GM12878 (cell line): ENCODE measurements at places on chromosomes 6 and 20.

DNA sequence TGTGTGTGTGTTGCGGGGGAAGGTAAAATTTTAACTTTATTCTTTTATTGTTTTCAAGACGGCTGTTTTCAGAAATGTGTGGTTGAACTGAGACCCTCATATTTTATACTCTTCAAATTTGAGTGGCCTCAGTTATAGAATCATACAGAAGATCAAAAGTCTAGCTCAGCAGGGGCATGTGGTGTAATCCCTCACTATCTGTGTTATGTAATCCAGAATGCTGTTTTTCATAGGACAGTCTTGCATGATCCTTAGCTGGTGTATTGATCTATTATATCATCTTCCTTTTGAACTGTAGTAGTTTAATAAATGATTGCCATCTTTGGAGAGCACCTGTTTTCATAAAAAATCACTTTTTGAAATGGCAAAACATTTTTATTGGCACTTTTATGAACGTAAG is 1.4 kb downstream of the PLCB4 start:
- DNase-seq = no peak

- DNase-seq = no peak
These were observed 102.6 kb downstream of the CD109 start for GRCh38 chr6:73798592-73798991.

DNA sequence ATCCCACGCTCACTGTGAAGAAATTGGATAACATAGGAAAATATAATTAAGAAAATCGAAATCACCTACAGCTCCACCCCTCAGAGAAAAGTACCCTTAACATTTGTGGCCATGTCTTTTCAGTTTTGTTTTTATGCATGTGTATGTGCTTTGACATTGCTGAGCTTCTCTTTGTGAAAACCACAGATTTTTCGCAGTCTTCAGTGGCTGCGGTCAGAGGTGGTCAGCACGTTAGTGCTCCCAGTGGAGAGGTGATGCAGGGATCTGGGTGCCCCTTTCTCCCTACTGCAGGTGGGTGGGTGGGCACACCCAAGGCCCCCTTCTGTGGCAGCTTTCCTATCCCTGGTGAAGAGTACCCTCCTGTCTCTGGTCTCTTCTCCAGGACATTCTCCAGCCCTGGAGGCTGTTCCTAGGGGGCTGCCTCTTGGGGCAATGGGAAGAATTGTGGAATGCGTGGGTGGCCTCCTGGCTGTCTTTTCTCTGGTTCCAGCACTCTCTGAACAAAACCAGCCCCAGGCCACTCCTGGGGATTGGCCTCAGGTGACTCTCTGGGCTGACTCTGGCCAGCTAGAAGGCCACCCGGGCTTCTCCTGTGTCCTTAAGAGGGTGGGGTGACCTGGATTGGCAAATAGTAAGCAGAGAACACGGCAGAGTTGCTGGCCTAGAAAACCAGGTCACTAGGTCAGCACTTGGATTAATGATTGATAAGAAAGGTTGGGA is 49.8 kb upstream of the FANCE start:
- DNase-seq = peak; percentile 51

GRCh38 chr6:33298773-33299236 is at the start of gene RGL2:
TSS of gene RGL2 (minus strand) at chr6:33298942. CDS start at chr6:33298610, 332 bp downstream.
- no peak for DNase-seq

DNA sequence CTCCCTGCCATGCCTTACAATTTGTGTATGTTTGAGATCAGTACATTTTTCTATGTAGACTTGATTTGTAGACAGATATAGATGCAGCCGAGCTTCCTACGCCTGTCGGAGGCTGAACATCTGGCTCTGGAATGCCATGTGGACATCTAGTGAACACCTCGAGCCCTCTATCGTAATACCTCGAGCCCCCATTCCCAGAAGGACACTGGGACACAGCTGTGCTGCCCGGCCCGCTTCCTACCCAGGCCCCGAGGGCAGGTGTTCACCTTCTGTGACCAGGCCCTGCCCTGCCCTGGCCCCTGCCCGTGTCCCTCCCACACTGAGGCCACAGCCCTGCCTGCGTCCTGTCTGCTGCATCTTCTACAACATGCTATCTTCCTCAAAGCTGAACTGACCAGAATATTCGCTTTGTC is 12.9 kb downstream of the RPS6KA2 start:
- no peak for DNase-seq

- DNase-seq = no peak
These were observed 80.9 kb upstream of the PLN start for GRCh38 chr6:118467181-118467580.

DNA sequence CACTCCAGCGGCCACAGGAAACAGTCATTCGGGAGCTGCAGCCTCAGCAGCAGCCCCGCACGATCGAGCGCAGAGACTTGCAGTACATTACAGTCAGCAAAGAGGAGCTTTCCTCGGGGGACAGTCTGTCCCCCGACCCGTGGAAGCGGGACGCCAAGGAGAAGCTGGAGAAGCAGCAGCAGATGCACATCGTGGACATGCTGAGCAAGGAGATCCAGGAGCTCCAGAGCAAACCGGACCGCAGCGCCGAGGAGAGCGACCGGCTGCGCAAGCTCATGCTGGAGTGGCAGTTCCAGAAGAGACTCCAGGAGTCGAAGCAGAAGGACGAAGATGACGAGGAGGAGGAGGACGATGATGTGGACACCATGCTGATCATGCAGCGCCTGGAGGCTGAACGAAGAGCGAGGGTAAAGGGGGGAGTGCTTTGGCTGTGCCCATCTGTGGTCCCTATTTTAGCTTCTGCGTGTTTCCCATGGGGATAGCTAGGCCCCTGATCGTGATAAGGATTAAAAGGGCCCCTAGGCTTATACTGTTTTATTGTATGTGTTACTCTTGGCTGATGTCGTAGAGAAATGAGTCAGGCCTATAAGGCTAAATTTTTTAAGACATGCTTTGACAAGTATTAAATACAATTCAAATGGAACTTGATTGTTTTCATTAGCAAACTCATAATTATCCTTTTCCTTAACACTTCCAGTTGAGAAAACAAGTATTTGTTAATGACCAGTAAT is 45.5 kb upstream of the KIF25 start:
- no peak for DNase-seq

GRCh38 chr6:167956983-167957492 is 40.4 kb upstream of the KIF25 start:
- no peak for DNase-seq

DNA sequence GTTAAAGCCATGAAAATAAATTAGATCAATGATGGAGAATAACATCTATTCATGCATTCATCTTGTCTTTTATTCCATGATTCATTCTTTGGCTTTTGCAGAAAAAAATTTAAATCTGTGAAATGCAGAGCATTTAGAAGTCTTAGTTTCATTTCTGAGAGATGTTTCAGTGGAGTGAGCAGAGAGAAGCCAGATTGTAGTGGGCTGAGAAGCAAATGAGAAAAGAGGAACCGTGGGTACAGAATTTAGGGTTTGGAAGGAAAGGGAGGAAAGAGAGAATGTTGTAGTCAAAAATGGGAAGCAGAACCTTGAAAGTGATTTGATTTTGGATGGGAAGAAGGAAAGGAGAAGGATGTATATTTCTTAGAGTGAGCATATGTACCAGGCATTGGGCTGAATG is 260.3 kb upstream of the MAN1A1 start:
- DNase-seq = no peak

DNA sequence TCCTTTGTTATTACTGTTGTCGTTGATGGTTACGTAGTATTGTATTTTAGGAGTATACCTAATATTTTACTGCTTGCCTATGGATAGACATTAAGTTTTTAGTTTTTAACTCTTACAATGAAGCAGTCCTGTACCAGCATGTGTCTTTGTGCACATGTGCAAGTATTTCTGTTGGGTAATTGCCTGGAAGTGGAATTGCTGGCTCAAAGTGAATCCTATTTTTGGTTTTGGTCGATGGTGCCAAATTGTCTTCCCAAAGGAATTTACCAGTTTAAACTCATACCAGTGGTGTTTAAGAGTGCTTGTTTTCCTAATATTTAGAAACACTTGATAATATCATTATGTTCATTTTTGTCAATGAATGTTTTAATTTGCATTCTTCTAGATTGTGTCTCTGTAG is 75.5 kb downstream of the ANKS1A start:
- DNase-seq = no peak

GRCh38 chr6:143406673-143407072 is 43.8 kb downstream of the ADAT2 start:
- DNase-seq = no peak

- DNase-seq = peak; percentile 51
These were observed at the start of the genes CTSA and NEURL2 for GRCh38 chr20:45890985-45891983. TSS of gene CTSA (plus strand) at chr20:45891335. CDS start at chr20:45891569, 234 bp downstream. TSS of gene NEURL2 (minus strand) at chr20:45891208. CDS start at chr20:45890991, 217 bp downstream.

DNA sequence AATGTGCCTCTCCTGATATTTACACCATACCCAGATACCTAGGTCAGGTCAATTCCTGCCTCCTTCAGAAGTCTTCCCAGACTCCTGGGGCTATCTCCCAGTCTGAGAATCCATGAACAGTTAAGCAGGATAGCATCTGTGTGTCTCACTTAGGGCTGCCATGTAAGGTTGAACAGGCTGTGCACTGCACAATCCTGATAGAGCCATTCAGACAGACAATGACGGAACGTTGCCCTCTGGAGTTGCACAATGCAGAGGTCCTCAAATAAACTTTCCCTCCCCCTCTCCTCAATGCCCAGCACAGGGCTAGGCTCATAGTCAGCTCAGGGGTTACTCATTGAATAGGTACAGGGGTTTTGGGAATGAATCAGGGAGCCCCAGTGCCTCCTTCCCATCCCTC is 89.7 kb downstream of the CD40 start:
- no peak for DNase-seq

GRCh38 chr6:137033828-137034227 is 10.9 kb downstream of the IL20RA start:
- DNase-seq = peak; percentile 76

GRCh38 chr20:53676519-53676822 is 82.8 kb upstream of the ZNF217 start:
- no peak for DNase-seq

DNA sequence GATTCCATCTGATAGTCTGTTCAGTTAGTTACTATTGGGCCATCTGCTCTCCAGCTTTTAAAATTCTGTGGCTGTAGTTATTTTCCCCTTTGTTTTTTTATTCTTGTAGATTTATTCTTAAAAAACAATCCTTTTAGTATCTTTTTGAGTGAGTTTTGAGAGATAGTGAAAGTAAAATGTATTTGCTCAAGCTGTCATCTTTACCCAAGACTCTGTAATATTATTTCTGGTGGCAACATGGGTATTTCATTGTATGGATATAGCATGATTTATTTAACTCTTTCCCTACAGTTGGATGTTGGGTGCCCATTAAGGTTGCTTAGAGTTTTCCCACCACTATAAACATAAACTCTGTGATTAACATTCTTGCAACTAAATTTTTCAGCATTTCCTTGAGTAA is 24.6 kb downstream of the STK4 start:
- no peak for DNase-seq

GRCh38 chr6:104995989-104996617 is 39.2 kb downstream of the LIN28B start:
- no peak for DNase-seq

- no peak for DNase-seq
These were observed 18.4 kb upstream of the TFAP2A start for GRCh38 chr6:10433322-10433721.

- no peak for DNase-seq
These were observed 8.4 kb upstream of the NUP153 start for GRCh38 chr6:17714879-17715851.

- DNase-seq = no peak
These were observed 87.1 kb downstream of the BACH2 start for GRCh38 chr6:90209527-90209926.

DNA sequence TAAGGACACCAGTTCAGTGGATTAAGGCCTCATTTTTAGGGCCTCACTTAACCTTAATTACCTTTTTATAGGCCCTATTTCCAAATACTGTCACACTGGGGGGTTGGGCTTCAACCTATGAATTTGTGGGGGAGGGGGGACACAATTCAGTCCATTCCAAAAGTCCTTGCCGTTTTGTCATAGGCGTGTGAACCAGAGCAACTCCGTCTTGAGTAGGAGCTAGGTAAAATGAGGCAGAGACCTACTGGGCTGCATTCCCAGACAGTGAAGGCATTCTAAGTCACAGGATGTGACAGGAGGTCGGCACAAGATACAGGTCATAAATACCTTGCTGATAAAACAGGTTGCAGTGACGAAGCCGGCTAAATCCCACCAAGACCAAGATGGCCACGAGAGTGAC is 113.5 kb upstream of the SNX9 start:
- no peak for DNase-seq

DNA sequence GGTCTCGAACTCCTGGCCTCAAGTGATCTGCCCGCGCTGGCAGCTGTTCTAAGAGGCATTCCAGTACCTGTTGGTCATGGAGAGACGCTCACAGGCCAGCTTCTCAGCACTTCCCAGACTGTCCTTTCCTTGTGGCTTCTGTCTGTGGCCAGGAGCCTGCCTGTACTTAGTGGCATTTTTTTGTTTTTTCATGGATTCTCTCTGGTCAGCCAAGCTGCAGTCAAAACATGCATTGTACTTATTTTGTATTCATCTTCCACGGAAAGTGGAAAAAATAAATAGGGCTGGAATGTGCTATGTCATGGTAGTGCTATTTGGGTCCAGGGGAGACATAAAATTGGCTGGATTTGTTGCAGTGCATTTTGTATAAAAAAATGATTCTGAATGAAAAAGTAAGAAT is 29.1 kb downstream of the ZDHHC14 start:
- no peak for DNase-seq

DNA sequence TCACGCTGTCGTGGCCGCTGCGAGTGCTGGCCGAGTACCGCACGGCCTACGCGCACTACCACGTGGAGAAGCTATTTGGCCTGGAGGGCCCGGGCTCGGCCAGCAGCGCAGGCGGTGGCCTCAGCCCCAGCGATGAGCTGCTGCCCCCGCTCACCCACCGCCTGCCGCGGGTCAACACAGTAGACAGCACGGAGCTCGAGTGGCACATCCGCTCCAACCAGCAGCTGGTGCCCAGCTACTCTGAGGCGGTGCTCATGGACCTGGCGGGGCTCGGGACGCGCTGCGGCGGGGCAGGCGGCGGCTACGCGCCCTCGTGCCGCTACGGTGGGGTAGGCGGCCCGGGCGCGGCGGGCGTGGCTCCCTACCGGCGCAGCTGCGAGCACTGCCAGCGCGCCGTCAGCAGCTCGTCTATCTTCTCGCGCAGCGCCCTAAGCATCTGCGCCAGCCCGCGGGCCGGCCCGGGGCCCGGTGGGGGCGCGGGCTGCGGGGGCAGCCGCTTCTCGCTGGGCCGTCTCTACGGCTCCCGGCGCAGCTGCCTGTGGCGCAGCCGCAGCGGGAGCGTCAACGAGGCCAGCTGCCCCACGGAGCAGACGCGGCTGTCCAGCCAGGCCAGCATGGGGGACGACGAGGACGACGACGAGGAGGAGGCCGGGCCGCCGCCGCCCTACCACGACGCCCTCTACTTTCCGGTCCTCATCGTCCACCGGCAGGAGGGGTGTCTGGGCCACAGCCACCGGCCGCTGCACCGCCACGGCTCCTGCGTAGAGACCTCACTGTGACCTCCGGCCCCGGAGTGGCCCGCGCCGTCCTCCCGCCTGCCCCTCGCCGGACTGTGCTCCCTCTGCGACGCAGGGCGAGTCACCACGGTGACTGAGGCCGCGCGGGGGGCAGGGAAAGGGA is 5.7 kb downstream of the TMEM151B start:
- DNase-seq = no peak

GRCh38 chr6:151036869-151037680 is 171.6 kb downstream of the MTHFD1L start:
- no peak for DNase-seq

- DNase-seq = no peak
These were observed 20.4 kb downstream of the DSTN start for GRCh38 chr20:17590245-17590644.

GRCh38 chr6:102298051-102298450 is 904.5 kb downstream of the GRIK2 start:
- DNase-seq = no peak
